ENCODE measurements at places on chromosomes 2 and 18.

DNA sequence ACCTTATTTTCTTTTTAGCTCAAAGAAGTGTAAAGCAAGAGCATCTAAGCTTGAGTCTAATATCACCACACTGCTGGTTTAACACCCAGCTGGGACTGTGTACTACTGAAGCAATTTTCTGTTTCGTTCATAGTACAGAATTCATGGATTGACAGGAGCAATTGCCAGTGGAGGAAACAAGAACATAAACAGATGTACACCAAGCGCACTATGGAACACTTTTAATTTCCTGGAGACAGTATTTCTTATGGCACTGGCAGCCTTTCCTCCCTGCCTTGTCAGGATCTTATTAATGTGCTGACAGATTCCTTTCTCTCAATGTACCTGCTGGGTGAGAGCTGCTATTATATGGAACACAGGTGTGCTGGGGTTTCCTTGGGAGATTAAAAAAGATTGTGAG lies 4.2 kb upstream of the LANCL1 start:
- no peak for DNase-seq

DNA sequence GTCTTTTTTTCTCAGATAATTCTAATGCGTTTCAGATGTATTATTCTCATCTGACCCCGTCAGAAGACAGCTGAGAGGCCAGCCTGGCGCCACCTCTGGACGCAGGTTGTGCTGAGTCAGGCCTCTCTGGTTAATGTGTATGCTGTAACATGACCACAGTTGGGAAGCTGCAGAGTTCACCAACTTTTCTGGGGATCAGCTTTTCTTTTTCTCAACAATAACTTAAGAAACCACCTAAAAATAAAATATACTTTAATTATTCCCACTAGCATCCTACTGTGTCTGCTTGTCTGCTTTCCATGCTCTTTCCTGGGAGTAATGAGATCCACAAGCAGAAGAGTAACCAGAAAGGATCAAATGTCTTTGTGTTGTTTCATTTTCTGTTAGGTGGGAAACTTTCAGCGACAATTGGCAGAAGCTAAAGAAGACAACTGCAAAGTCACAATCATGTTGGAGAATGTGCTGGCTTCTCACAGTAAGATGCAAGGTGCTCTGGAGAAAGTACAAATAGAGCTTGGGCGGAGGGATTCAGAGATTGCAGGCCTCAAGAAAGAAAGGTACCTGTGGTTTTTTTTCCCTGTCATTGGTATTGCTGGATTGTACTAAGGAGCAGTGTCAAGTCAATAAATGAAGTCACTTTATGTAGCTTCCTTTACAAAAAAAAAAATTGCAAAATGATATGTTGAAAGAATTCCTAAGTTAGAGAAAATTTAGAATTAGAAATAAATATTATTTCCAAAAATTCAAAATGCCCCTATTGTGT lies 79.8 kb downstream of the CCDC150 start:
- DNase-seq = no peak

DNA sequence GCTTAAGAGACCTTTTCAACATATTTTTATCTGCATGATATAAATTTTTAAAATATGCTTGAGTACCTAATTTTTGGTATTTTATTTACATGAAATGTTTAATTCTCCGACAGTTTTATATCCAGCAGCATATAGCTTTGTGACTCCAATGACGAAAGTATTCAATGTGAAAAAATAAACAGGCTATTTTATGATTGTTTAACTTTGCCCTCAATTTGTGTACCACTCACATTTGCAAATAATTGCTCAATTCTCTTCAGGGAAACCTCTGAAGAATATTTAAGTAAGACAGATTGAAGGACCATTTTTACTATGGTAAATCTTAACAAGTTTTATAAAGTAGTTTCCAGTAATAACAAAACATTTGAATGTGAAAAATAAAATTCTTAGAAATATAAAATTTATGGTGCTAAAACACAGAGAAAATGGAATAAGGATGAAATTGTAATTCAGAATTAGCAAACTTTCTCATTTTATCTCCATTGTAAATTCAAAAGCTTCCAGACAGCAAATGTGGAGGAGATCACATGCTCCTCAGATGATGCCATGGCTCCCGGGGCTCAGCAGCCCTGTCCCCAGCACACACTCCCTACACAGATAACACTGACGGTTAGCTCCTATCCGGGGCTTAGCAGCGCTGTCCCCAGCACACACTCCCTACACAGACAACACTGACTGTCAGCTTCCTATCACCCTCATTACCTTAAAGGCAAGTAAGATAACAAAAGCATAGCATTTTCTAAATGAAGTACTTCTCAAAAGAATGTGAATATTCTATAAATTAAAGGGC lies 39.7 kb downstream of the SH3YL1 start:
- DNase-seq = no peak

GRCh38 chr2:240782886-240783818 lies 36.9 kb downstream of the KIF1A start:
- no peak for DNase-seq

GRCh38 chr18:23825496-23825895 lies 136.2 kb downstream of the LAMA3 start:
- no peak for DNase-seq

- no peak for DNase-seq
Observed at GRCh38 chr18:64438178-64438577, 289.3 kb upstream of the LINC00305 start.

GRCh38 chr2:154696369-154696768 lies 2.1 kb upstream of the KCNJ3 start:
- DNase-seq = no peak
